ENCODE measurements at places on chromosomes 6 and 20.

DNA sequence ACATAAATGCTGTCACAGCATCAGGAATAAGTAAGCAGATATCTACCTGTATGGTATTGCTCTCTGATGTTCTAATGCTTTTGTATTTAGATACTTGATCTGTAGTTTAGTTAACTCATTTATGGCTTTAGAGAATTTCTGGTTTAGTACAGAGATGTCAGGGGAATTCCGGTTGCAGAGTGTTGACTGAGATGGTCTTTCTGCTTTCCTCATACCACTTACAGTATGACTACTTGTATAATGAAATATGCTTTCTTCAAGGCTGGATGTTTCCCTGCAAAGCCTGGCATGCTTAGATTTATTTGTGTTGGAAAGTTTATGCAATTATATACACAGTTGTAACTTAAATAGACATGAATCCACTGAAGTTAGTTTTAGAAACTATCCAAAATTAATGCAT lies 278.4 kb downstream of the CDH26 start:
- no peak for DNase-seq

- no peak for DNase-seq
Observed at GRCh38 chr20:40753472-40753871, 64.4 kb upstream of the MAFB start.

GRCh38 chr6:140209775-140210174 lies 835.3 kb upstream of the CITED2 start:
- DNase-seq, result no peak

DNA sequence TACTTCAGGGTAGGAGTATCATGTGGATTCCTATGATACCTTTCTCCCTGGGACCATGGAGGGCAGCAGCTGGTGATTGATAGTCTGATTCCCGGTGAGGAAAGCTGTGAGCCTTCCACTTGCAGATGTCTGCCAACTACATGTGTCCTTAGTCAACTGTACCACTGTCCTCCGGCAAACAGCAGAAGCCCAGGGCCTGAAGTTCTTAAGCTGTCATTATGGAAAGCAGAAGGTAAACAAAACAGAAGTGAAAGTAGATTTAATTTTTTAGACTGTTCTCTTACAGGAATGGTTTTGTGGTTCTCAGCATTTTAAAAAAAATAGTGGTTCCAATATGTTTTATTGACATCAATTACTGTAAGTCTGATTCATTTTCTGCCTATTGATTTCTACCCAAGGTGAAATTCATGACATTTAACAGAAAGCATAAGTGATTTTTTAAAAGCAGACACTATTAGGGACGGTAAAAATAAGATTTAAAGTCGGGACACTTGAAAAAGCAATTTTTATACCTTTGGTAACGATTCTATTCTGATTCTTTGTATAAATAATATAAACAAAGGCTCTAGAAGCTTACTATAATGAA lies 36.6 kb downstream of the PTPN1 start:
- DNase-seq, result no peak

DNA sequence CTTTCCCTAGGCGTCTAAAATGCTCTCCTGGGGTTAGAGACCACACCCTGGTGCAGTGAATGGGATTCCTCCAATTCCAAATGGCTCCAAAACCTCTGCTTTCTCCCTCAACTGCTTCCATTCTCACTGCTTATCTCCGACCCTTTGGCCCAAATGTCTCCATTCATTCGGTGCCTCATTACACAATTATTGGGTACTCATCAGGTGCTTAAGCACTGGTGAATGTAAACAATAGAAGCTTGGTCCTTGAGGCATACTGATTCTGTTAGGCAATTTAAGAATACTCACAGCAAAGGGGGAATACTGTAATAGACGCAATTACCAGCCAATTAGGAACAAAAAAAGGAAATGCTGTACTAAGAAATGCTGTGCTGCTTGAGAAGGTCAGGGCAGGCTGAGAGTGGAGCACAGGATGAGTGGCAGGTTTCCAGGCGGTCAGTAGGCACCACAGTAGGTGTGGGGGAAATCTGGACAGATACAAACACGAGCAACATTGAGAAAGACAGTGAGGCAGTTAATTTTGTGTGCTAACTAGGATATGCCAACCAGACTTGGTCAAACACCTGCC lies 23.0 kb downstream of the GMDS start:
- no peak for DNase-seq

GRCh38 chr20:41750137-41750536 lies 132.0 kb upstream of the CHD6 start:
- DNase-seq, result no peak

- no peak for DNase-seq
Observed at GRCh38 chr6:149482545-149483333, 2.1 kb downstream of the ZC3H12D start.

- no peak for DNase-seq
Observed at GRCh38 chr6:165858586-165858985, 195.5 kb upstream of the PDE10A start.

DNA sequence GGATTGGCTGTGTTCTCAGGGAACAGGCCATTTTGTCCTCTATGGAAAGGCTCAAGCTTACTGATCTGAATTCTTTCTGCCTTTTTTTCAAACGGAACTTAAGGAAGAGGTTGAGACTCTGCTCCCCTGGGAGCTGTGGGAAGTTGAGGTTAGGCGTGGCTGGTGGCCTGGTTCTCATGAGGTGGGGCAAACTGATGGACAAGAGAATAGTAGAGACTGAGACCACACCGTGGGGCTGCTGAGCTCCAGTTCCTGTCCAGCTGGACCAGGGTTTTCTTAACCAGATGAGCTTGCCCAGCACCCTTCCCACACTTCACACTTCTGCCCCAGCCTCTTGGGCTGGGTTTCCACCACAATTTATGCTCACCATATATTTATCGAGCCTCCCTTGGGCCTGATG lies 6.1 kb downstream of the AP5S1 start:
- no peak for DNase-seq

GRCh38 chr6:17258749-17259148 lies 22.4 kb upstream of the RBM24 start:
- no peak for DNase-seq

- DNase-seq, result no peak
Observed at GRCh38 chr6:105336986-105337385, 65.9 kb downstream of the PREP start.

GRCh38 chr20:63956664-63957003 lies 418 bp upstream of the UCKL1 start:
- no peak for DNase-seq

DNA sequence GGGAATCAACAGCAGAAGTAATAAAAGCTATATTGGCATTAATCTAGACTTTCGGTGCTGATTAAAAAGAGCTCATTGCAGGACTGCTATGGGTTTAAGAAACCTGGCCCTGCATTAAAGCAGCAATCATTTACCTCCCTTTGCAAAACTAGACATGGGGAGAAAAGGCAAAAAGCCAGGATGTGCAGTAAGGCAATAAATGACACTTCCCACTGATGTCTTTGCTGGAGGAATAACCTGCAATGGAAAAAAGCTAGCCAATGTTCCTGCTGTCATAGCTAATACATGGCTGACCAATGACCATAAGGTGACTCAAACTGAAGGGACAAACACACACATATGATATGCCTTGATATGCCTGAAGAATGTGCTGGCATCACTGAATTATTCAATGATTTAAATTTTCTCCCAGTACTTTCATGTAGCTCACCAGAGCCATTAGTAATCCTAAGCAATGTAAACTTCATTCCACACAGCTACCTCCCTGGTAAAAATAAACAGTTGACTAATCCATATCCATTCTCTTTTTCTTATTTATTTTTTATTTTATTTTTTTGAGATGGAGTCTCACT lies 8.7 kb downstream of the DNAAF9 start:
- DNase-seq, result no peak

GRCh38 chr6:32181915-32182529 lies 2.0 kb downstream of the AGER start:
- no peak for DNase-seq

GRCh38 chr6:156980948-156981347 lies 203.8 kb downstream of the ARID1B start:
- DNase-seq, result no peak

DNA sequence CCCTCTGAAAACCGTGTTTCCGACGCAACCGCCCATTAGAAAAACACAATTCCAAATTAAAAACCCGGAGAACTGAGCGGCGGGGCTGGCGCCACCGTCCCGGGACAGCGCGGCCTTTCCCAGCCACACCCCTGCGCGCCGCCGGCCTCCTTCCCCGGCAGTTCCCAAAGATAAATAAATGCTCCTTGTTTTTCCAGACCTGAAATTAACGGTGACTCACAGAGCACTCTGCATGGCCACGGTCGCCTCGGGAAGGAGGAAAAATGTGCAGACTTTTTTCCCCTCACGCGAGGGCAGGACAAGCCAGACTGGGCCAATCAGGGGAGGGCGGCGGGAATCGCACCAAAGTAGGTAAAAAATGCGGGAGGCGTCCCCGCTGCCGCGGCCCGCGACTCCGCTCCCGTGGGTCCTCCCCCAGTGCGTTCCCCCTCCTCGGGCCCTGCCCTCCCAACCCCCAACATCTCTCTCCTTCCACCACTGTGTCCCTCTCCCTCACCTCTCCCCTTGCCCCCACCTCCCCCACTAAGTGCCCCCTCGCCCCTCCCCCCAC lies 828 bp upstream of the DSTN start:
- DNase-seq, result peak; percentile 27

- DNase-seq, result no peak
Observed at GRCh38 chr6:2412731-2413130, 167.3 kb upstream of the GMDS start.

DNA sequence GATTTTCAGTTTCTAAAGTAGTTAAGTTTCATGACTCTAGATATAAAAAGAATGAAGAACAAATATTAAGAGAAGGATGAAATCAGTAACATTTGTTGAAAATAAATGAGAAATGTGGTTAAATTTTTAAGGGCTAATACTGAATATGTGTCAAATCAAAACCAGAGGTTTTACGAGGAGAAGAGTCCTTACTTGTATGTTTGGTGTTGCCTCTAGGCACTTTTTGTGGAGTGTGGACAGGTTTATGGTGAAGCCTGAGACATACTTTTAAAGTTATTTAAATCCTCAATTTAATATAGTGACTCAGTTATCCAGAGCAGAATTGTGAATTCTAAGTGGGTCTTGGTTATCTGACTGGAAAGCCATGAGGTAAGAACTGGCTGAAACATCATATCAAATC lies 68.7 kb downstream of the COL19A1 start:
- DNase-seq, result no peak

- no peak for DNase-seq
Observed at GRCh38 chr6:109344226-109344625, 38.0 kb downstream of the CD164 start.

GRCh38 chr6:148021699-148022098 lies 320.9 kb upstream of the SASH1 start:
- DNase-seq, result no peak

DNA sequence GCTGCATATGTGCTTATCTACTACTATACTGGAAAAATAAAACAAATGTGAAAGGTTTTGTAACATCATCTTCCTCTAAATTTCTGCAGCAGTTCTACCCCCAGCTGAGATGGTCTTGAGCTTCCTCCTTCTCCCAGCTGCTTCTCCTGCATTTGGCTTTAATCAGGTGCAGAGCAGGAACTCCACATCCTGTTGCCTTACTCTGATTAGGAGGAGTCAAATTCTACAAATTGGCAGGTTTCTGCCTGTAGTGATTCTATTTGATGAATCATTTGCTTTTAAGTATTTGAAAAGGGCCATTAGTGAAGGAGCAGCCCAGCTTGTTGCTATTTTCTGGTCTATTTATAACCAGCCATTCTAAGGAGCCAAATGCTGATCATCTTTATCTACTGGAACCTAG lies 224.5 kb downstream of the GMDS start:
- DNase-seq, result no peak

DNA sequence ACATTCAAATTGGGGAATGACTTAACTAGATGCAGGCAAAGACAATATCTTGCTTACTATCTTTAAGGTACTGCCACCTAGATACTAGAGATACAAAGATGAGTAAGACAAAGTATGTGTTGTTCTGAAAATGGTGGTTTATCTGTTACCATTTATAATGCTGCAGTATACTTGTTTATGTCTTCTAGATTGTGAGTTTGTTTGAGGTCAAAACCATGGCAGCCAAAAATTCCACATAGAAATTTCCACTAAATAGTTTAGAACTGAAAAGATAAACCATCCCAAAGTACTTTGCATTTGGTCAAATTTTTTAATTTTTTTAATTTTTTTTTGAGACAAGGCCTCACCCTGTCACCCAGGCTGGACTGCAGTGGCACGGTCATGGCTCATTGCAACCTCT lies 150.8 kb downstream of the SOX4 start:
- DNase-seq, result no peak

DNA sequence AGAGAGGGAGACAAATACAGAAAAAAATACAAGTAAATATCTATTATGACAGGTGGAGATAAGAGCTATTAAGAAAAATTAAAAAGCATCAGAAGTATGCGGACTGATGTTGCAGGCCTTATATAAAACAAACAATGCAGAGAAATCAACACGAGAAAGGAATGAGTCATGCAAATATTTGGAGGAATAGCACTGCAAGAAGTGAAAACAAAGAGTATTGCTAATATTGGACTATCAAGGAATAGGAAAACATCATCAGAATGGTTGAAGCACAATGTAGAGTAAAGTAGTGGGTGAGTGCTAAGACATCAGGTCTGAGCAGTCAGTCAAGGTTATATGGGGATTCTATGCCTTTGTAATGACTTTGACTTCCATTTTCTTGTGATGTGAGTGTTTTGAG lies 657.5 kb upstream of the GJE1 start:
- no peak for DNase-seq

DNA sequence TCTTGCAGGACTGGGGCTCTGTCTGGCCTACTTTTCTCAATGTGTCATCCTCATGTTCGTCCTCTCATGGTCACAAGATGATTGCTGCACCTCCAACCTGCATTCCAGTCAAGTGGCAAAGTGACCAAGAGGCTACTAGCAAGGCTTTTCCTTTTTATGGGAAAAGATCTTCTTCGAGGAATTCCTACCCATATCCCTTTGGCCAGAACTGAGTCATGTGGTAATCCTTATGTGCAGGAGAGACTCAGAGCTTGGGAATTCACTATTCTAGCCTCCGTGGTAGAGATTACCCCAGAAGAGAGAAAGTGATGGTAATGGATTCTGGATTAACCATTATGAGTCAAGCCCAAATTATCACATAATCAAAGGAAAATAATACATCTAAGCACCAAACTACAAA lies 162.7 kb downstream of the KCNQ5 start:
- DNase-seq, result no peak

GRCh38 chr6:87049779-87050178 lies 45.1 kb downstream of the CGA start:
- no peak for DNase-seq

DNA sequence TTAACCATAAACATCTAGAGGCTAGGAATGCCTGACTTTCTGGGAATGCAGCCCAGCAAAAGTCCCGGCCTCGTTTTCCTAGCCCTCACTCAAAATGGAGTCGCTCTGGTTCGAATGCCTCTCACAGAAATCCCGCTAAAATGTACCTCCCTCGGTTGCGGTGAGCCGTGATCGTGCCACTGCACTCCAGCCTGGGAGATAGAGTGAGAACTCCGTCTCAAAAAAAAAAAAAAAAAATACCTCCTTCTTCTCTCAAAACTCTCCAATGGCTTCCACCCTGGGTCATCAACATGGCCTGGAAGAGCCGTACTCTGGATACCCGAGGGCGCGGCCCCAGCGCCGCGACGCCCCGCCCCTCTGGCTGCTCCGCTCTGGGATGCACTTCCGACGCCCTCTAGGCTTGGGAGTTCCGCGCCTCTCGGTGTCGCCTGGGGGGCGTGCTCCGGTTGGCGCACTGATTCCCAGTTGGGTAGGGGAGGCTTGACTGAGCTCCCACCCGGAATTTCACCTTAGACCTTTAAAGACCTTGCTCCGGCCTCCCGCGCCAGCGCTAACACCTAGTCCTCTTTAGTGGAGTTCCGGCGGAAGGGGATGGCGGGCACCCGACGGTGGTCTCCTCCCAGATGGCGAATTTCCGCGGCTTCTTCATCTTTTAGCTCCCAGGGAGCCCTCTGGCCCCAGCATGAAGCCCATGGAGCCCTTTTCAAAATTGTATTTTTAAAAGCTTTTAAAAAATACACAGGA lies 12.3 kb downstream of the HMGN4 start:
- DNase-seq, result peak; percentile 72

All from activated naive CD8-positive, alpha-beta T cell treated with anti-CD3 and anti-CD28 coated beads, Interleukin-2, amount 50 U/mL, for 24 hours (primary cell).